Mucosa of gallbladder (tissue), 1 donor: ENCODE measurements at places on chromosomes 16 and 17.

- DNase-seq = no peak
These were observed 10.4 kb downstream of the CPPED1 start for GRCh38 chr16:12793120-12793864.

- peak; percentile 75 for DNase-seq
These were observed 2.1 kb upstream of the C17orf78 start for GRCh38 chr17:37373530-37374159.

- no peak for DNase-seq
These were observed 54.2 kb downstream of the ZFPM1 start for GRCh38 chr16:88507231-88507743.

DNA sequence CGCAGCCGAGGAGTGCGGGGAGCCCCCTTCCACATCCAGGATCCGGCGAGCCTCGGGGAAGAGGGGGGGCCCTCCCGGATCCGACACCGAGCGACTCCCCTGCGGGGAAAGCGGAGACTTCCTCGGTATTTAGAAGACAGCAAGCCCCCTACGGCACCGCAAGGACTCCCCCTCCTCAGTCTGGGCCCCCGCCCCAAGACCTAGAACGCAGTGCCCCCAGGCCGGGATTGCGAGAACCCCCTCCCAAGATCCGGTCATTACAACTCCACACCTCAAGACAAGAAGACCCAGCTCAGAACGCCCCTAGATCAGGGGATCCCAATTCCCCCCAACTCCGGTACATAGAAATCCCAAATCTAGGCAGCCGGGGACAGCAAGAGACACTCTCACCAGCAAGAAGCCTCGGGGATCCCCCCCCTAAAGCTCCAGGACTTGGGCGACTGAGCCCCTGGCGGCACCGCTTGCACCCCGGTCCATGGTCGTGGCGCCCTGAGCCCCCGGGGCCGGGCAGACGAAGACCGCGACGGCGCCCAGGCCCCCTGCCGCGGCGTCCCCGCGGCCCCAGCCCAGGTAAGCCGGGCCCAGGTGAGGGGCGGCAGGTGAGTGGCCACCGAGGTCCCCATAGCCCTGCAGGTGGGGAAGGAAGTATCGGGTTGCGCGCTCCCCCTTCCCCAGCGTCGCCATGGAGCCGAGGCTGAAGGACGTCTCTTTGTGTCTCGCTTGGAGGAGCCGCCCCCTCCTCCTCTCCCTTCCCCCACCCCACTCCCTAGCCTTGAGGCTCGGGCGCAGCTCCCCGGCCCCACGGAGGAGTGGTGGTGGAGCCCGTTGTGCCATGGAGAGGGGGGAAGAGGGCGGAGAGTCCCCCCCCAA lies 641 bp downstream of the SBK1 start:
- no peak for DNase-seq

GRCh38 chr17:41308918-41309359 lies at the start of gene KRTAP16-1:
KRTAP16-1 (minus strand) TSS chr17:41309309; CDS start chr17:41309253, 56 bp downstream.
- DNase-seq = no peak

- no peak for DNase-seq
These were observed 224.7 kb upstream of the IRX3 start for GRCh38 chr16:54511222-54511731.

DNA sequence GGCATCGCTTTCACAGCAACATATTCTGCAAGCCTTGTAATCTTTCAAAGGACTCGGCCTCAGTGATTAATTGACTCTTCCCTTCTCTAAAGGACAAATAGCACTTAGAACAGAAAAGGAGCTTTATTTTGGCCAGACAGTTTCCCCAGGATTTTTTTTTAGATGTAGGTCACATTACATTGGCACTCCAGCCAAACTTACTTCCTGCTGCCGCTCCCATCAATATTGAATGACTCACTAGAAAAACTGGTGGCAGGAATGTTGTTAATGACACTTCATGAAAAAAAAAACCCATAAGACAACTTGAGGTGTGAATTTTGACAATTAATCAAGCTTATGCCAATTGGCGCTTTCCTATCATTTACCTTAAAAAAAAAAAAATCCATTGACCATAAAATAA lies 432.6 kb downstream of the TOX3 start:
- peak; percentile 30 for DNase-seq

DNA sequence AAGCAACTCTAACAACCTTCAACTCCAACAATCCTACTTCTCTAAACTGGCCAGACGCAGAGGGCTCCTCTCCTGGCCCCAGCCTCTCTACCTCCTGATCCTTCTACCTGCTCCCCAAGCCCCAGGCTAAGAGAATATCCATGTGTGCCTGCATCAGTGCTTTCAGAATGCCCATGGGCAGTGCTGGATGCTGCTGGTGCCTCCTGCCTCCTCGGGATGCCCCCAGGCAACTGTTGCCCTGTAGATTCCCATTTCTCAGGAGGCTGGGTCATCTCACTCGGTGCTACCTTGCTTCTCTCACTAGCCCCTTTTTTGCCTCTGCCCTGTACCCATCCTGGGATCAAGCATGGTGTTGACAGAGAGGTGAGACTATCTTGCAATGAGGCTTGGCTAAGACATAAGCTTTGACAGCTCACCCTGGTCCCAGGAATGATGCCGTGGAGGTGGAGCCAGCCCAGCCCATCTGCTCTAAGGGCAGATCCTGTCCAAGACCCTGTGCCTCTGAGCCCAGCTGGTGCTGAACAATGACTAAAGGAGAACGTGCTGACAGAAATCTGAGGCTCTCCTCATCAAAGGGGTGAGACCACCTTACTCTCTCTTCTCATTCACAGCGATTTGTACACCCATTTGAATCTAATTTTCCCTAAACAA lies 19.4 kb upstream of the SUPT4H1 start:
- no peak for DNase-seq

- peak; percentile 54 for DNase-seq
These were observed 11.2 kb downstream of the GALK1 start for GRCh38 chr17:75753514-75754377.

DNA sequence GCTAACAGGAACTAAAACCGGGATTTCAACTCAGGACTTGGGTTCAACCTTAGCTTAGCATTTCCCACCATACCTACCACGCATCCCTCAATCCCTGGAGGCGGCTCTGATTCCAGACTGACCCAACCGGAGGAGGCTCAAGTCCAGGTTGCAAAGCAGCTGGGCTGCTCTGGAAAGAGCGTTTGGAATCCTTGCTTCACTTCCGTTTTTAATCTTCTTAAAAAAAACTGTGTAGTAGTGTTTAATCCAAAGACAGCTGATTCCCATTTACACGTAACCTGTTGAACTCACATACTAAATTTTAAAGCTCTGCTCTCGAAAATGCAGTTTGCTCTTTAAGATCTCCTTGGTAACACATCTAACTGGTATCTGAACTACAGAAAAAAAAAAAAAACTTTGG lies 50.0 kb downstream of the NXN start:
- no peak for DNase-seq

- DNase-seq = peak; percentile 87
These were observed at the start of gene TIMP2 for GRCh38 chr17:78925234-78925633. TIMP2 (minus strand) TSS chr17:78925387; CDS start chr17:78925088, 299 bp downstream.

DNA sequence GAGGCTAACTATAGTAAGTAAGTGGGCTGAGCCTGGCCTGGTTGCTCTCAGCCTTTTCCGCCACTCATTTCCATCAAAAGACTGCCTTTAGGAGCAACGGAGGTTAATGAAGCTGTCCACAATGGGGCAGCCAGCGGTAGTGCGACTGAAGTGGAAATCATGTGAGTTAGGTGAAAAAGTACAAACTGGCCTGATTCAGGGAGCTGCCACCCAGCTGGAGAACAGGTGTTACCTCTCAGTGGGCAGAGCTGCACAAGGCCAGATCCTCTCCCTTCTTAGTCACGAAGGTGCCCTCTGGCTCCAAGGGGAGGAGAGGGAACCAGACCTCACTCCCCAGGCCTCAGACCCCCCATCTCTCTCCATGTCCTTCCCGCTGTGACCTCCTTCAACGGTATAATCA lies 34.4 kb upstream of the CDRT4 start:
- DNase-seq = no peak

GRCh38 chr16:48523415-48524204 lies 86.4 kb downstream of the N4BP1 start:
- no peak for DNase-seq

DNA sequence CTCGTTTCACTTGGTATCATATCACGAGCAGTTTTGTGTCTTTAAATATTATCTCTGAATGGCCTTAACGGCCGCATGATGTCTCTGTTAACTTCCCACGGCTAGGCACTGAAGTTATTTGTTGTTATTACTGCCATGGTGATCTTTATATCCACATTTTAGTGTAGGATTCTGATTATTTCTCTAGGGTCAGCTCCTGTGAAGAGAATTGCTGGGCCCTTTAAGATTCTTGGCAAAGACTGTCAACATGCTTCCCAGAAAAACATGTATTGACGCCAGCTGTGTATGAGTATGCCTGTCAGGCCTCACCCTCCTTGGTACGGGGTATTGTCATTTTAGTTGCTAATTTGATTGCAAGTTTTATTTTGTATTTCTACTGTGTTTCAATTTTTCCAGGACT lies 263.5 kb downstream of the SNX29 start:
- no peak for DNase-seq

DNA sequence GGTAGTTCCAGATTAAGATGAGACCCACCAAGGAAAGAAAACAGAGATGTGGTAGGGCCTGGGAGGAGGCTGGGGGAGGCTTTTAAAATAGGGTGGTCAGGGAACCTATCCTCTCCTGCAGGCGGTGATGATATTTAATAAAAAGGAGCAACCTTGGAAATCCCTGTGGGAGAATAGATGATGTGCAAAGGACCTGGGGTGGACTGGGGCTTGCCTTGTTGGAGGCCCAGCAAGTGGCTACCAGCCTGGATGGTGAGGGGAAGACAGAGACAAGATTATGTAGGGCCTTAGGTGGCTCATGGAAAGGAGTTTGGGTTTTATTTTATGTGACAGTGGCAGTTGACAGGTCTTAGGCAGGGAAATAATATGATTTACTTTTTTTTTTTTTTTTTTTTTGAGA lies 1.8 kb downstream of the POLR3E start:
- no peak for DNase-seq

DNA sequence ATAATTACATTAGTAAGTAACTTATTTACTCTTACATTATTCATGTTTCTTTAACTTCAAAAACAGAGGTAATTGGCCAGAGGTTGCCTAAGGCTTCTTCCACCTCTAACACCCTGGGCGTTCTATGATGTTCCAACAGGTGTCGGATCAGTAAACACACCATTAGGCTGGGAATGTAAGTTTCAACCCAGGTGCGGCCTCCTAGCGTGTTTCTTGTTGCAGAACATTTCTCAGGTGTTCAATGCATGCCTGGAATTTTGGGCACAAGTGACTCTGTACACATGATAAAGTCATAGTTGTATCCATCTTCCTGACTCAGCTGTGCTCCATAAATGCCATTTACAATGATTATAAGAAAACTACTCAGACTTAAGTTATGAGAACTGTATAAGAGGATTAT lies 1.0 kb downstream of the KRTAP2-2 start:
- no peak for DNase-seq

DNA sequence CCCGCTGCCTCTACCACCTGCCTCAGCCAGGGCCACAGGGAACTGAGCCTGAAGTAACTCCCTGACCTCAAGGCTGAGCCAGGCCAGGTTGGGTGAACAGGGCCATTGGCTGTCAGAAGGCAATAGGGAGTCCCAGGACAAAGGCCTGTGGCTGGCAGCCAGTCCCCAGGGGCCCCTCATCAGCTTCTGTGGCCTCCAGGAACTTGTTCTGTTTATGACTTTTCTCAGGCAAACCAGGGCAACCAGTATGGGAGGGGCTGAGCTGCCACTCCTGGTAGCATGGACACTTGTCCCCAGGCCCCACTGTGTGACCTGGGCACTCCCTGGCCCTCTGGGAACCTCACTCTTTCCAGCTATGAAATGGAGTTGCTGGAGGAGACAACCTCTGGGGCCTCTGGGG lies 40.1 kb downstream of the CPNE2 start:
- DNase-seq = no peak

DNA sequence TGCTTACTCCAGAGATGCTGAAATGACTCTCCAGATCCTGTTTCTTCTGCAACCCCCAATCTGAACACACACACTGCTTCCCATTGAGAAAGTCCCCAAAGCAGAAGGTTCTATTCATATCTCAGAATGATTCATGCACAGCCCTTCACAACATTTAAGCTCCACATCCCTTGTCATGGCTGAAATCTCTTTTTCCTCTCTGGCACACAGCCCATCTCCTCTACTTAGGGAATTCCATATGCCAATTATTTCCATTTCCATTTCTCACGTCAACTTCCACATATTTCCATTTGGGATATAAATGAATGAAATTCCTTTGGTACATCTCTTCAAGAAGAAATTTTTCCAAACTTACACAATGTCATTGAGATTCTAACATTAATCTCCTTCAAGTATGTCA lies 119.6 kb downstream of the CDH11 start:
- DNase-seq = no peak

GRCh38 chr16:55898592-55898991 lies 23.4 kb upstream of the CES5A start:
- DNase-seq = no peak

GRCh38 chr16:19876501-19877059 lies 8.1 kb downstream of the GPRC5B start:
- no peak for DNase-seq

GRCh38 chr17:10069301-10069700 lies 129.1 kb downstream of the GAS7 start:
- no peak for DNase-seq

GRCh38 chr16:4159726-4160125 lies 43.5 kb upstream of the ADCY9 start:
- DNase-seq = no peak

DNA sequence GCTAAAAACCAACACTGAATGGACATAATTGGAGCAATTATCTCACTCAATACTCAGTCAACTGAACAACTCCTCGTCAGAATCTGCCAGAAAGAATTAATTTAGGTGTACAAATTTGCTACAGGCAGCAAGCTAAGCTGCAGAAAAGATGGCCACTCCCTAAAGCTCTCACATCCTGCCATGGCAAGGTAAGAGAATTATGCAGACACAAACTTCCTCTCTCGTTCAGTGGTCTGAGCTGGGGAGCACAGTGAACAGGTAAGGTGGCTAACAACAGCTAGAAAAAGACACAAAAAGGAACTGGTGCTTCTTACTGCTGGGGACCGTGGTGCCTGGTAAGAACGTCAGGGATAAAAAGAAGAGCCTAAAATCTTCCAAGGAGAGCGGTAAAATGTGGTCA lies 74.9 kb upstream of the BCAR1 start:
- DNase-seq = no peak

GRCh38 chr16:14284930-14285512 lies 213.9 kb downstream of the MRTFB start:
- no peak for DNase-seq

DNA sequence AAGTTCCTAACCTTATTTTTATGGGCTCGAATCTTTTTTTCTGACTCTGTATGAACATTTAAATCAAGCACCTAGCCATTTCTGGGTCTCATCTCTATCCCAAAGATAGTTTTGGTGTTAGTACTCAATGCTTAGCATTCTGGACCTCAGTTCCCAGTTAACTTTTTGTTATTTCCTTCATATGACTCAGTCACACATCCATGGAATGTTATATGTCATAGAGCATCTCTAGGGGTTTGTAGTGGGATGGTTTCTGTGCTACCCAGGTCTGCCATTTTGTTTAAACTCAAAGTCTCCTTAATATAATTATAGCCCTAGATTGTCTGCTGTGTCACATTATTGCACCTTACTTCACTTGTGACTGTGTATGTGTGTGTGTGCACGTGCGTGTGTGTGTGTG lies 90.1 kb downstream of the EFCAB13 start:
- no peak for DNase-seq
